ENCODE measurements at places on chromosomes 6 and 20.
A peak's percentile ranks its signal among the peaks of the same experiment; 100 is the strongest.

DNA sequence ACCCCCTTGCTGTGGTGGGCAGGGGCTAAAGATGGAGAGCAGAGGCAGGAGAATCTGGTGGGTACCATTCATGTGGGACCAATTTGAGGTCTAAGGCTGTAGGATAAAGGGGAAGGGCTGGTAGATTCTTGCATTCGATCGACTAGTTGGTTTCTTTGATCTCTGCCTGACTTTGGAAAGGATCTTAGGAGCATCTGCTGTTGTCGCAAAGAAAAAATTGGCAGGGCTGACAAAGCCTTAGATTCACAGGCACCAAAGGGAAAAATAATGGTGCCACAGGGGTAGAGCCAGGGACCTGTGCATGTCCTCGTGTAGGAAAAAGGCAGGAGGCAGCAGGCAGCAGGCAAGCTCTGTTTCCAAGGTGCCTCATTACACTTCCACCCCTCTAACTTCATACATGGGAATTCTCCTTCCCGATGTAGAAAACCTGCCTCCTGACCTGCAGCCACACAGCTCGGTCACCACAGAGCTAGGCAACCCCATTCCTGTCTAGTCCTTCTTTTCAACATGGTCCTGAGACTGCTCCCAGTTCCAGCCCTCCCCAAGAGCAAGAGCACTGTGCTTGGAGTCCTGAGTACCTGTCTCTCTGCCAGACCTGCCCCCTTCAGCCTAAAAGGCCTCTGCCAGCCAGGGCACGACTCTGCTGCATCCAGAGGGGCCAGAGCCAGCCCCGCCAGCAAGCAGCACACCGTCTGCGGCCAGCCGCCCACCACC, 71.9 kb downstream of the FGD2 start:
- no peak for DNase-seq

- DNase-seq, result no peak
Measured at GRCh38 chr6:38020593-38020992, 201.1 kb downstream of the ZFAND3 start.

DNA sequence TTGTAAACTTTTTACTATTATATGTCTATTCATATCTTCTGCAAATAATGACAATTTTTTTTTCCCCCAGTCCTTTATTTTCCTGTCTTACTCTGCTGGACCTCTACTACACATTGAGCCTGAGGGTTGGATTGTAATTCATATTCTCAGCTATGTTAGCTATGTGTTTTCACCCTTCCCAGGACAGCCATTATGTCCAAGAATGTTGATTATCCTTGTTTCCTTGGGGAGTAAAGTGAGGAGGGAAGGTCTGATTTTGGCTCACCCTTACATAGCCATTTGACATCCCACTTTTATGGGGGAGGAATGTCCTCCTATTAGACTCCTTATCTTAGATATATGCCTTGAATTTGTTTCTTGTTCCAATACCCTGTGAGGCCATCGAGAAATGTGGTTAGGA, 17.6 kb upstream of the TBC1D32 start:
- DNase-seq, result no peak

DNA sequence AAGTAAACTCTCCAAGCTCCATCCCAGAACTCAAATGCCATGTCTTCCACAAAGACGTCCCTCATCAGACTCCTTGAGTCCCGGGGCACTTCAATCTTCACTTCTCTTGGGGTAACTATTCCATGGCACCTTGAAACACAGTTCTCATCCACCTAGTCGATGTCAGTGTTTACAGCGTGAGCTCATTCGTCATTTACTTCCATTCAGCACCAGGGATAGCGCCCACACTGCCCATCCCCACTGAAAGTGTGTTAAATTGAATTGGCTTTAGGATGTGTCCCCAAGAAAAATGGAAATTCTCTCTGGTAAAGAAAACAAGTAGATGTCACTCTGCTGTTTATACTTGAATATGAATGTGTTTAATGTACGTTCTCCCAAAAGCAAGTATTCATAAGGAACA, 31.3 kb downstream of the KCNK15 start:
- no peak for DNase-seq

GRCh38 chr6:165941249-165941775, 226.3 kb downstream of the TBXT start:
- DNase-seq, result no peak

GRCh38 chr20:54048891-54049545, 21.4 kb downstream of the BCAS1 start:
- no peak for DNase-seq

DNA sequence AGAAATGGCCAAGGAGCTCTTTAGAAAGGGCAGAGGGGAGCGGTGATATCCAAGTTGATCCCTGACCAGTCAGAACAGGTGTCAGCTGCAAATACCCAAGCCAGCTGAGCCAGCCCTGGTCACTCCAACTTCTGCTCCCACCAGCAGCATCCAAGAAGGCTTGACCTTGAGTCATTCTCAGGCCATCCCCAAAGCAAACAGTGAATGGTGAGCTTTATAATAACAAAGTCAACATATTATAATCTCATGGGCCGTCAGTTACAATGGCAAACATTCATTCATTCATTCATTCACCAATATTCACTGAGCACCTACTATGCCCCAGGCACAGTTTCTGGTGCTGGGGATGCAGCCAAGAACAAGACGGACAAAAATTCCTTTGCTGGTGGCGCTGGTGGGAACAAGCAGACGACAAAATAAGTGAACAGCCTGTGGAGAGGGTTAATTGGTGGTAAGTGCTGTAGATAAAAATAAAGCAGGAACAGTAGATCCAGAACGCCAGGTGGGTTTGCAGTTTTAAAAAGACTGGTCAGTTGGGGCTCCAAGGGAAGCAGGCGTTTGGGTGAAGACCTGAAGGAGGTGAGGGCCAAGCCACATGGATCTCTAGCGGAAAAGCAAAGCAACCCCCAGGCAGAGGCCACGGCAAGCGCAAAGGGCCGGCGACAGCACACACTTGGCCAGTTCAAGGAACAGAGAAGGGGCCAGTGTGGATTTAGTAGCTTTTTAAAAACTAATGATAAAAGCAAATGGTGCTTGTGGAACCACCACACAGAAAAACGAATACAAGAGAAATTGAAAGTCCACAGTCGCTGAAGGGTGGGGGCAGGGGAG, 131.8 kb upstream of the PTPN1 start:
- no peak for DNase-seq

DNA sequence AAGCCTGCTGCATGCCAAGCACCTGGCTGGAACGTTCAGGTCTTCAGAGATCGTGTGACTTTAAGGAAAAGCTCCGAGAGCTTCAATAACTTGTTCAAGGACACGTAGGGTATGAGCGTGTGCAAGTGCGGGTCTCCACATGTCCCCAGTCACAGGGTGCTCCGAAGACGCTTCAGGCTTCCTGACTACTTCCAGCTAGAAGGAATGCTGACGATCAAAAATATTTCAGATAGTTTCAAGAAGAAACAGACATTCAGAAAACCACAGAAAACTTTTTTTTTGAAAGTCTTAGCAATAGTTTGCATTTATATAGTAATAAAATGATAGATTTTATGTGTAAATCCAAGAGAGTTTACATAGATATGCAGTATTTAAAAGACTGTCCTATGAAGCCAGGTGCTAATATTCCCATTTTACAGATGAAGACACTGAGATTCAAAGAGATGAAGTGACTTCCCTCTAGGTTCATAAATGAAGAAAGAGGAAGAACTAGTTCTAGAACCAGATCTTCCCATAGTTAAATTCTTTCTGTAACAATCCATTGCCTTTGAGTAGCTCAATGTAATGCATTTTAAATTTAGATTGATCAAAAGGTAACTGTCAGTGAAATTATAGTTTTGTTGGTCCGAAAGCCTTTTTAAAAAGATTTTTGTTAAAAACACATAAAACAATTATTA, 247.6 kb downstream of the MYLK4 start:
- DNase-seq, result no peak

- DNase-seq, result peak; percentile 54
Measured at GRCh38 chr20:2865630-2866029, 7.7 kb upstream of the PTPRA start.

- DNase-seq, result peak; percentile 55
Measured at GRCh38 chr6:157761331-157761921, 61.6 kb upstream of the SNX9 start.

DNA sequence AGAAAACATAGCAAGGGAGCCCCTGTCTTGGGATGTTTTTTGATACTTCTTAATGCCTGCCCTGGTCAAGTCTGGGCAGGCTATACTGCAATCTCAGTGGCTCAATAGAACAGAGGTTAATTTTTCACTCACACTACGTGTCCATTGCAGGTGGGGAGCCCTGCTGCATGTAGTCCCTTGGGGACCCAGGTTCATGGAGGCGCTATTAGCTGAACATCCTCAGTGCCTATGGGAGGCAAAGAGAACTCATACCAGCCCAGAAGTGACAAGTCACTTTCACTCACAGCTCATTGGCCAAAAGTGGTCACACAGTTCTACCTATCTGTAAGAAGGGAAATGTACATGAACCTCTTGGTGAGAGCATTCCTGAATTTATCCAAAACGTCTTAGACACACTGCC, 23.2 kb downstream of the CGA start:
- DNase-seq, result no peak

GRCh38 chr6:15581751-15582150, 81.1 kb downstream of the DTNBP1 start:
- DNase-seq, result no peak

GRCh38 chr6:31940256-31940664, 5.6 kb upstream of the CFB start:
- DNase-seq, result no peak

DNA sequence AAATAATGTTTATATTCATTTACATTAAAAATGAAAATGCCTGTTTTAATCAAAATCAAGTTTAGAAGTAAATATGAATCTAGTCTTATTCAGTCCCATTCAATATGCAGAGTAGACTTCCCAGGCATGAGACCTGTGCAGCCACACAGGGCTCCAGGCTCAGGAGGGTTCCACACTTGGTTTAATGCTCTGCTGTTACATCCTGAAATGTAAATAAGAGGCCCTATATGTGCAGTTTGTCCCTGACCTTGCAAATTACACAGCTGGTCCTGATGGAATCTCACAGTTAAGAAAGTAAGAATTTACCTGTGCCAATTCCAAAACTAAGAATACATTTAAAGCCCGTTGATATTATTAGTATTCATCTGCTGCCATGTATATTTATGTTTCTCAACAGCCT, 79.4 kb downstream of the ARHGAP18 start:
- DNase-seq, result no peak

DNA sequence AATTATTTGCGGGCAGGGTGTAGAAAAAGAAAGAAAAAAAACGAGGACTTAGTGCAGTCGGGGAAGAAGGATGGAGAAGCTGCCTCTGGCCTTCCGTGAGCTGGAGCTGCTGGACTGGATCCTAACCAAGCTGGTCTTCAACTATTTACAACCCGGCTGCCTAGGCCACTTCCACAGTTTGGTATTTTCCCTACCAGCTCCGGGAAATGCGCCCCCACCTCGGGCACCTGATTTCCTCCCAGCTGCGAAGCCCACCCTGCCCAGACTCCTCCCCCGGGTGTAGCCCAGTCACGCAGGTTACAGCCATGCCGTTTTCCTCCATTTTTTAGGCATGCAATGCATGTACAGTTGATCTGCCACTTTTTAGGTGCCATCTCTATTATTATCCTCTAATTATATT, 21.2 kb downstream of the THEMIS start:
- DNase-seq, result peak; percentile 55

- no peak for DNase-seq
Measured at GRCh38 chr6:24154121-24154520, 28.1 kb downstream of the NRSN1 start.

DNA sequence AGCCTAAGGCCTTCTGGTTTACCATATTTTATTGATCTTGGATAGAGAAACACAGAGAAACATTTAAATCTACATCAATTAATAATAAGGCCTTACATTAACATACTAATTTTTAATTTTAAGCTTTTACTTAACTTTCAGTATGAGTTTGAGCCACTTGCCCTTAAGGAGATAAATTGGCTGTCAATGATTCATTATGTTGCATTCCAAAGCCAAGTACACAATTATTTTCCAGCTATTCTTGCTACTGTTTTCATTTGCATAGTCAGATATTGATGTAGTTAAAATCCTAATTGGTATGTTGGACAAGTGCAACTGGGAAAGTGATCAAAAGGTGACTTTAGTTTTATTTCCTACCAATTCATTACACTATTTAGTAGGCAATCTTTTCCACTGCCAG, 58.2 kb downstream of the MOCS1 start:
- DNase-seq, result no peak

DNA sequence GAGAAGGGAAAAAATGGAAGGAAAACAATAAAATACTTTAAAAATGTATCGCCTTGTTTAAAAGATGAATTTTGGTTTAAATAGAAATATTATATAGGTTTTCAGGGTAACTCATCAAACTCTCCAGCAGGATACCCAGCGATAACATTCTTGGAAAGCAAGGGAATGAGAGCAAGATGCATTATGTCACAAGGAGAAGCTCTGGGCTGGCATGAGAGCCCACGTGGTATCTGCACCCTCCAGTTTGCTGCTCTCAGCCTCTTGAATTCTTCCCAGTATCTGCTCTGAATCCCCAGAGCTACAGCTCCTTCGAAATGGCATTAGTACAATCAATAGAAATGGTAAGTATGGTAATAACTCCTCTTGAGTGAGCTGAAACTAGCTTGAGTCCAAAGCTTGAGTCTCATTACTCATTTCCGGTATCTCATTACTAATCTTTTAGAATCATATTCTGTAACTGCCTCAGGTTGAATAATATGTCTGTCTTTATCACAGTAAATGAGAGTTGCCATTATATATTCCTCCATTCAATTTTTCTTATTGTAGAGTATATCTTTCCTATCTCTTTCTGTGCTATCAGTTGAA, 4.9 kb upstream of the TMEM242 start:
- DNase-seq, result no peak

GRCh38 chr20:33871362-33871761, 60.2 kb downstream of the CHMP4B start:
- no peak for DNase-seq

DNA sequence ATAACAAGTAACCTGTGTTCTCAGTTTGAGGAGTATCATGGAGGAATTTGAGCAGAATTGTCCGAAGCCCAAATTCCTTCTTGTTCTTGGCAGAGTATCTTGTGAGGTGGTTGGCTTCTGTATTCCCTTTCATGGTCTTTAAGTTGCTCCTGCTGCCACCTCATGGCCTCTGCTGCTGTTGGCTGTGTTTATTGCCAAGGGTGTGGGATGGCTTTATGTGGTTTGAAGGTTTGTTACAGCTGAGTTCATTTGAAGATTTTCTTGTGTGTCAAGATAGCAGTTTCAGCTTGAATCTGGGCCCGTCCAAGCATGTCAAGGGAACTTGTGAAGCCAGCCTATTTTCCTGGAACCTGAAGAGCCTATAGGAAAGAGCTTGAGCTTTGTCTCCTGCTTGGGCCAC, 20.2 kb upstream of the TTK start:
- DNase-seq, result peak; percentile 31

- no peak for DNase-seq
Measured at GRCh38 chr20:63466861-63467260, 5.6 kb downstream of the KCNQ2 start.

DNA sequence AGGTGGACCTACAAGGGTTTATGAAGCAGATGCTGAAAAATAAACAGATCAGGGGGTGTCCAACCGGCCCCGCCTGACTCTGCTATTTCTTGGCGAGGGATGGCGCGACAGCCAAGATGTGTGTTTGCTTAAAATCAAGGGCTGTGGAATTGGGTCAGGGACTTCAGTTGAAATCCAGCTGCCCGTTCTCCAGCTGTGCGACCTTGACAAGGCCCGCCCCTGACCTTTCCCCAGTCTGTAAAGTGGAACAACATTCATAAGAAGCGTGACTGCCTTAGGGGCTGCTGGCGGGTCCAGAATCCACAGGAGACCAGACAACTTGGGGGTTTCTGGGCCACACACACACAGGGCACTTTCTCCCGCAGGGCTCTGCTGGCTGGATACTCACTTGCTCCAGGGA, 517.5 kb downstream of the PREX1 start:
- DNase-seq, result no peak
